ENCODE measurements at places on chromosomes 2 and 18.

DNA sequence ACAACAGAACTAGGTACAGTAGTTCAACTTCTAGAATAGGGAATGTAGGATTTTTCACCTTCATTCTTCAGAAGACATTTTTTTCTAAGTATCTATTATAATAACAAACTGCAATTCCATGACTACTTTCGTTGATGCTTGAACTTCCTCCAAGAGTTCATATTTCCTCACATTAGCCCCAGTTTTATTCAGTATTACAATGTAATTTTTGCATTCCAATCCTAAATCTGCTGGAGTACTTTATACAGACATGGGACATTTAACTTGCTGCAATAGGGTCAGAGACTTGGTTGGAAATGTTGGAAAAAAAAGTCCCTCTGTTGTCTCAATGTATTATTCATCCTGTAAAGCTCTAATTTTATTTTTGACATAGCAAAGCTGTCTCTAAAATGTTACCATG, 19.6 kb upstream of the FTCDNL1 start:
- peak; percentile 3 for DNase-seq

- DNase-seq, result no peak
Observed at GRCh38 chr2:150042500-150043171, 444.8 kb downstream of the RND3 start.

DNA sequence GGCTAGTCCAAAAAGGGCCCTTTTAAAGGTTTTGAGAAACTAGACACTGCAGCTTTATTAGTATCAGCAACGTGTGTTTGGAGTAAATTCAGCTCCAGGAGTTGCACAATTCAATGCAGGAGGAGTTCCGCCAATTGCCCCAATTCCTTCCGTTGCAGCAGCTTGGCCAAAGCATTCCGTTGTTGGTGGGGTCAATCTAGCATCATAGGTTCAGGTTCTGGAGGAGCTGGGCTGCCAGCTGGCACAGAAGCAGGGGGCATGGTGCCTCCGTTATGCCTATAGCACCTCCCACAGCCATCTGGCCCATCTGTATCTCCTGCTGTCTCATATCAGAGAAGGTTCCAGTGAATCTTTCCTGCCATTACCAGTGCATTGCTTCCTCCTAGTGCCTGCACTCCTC, 55.4 kb downstream of the REL start:
- no peak for DNase-seq

GRCh38 chr18:45727068-45727467, 3.1 kb downstream of the SLC14A1 start:
- no peak for DNase-seq

- no peak for DNase-seq
Observed at GRCh38 chr2:169036736-169037440, 5.8 kb upstream of the ABCB11 start.

- peak; percentile 48 for DNase-seq
Observed at GRCh38 chr18:56770873-56771272, 119.7 kb downstream of the WDR7 start.
